ENCODE measurements at places on chromosomes 3 and 15.

DNA sequence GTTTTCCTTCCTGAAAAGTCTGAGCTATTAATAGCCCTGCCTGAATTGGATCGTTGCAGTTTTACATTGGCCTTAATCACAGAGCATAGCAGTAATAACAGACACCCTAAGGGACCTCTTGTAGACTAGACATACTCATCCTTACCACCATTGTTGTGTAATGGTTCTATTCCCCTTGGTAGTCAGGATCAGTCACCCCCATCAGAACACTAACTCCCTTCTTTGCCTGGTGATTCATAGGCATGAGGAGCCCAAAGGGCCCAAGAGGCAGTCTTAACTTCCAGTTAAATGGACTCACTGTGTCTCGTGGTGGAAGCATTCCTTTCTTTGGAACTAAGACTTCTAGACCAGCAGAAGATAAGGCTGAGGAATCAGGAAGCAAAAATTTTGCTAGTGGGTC lies 20.2 kb downstream of the CGGBP1 start:
- DNase-seq, result no peak

GRCh38 chr3:195082811-195083210 lies 188.1 kb downstream of the XXYLT1 start:
- no peak for DNase-seq

- no peak for DNase-seq
Measured at GRCh38 chr3:194326192-194326967, 24.7 kb downstream of the CPN2 start.

DNA sequence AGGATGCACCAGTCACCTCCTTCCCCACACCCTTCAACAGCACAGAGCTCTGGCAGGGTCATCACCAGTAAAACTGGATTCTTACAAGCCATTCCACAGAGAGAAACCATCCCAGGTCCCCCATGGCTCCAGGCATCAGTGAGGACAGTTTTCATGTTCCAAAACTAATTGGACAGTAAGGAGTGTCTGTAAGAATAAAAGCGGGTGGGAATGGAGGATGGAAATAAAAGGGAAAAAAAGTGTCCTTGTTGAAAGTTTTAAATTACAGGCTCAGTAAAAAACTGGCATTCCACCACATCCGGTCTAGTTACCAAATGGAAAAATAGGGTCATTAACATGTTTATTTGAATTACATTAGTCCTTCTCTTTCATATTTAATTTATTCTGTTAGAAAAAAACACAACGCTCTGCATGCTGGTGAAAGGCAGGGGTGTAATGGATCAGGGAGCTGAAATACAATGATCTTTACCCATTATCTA lies 117.4 kb downstream of the TIGIT start:
- no peak for DNase-seq

- DNase-seq, result no peak
Measured at GRCh38 chr3:144028798-144029411, 57.3 kb downstream of the DIPK2A start.

DNA sequence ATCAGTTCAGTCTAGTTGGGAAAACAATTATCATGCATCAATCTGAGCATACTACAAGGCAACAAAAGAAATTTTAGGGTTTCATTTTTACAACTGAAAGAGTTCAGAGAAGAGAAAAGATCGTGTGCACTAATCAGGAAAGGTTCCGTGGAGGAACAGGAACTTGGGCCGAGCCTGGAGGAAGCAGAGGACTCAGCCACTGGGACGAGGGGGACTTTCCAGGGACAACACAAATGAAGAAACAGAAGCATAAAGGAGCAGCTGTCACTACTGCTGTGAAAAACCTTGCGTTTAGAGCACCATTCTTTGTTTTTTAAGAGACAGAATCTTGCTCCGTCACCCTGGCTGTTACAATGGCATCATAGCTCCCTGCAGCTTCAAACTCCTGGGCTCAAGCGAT lies 60.5 kb downstream of the MYO1E start:
- no peak for DNase-seq

DNA sequence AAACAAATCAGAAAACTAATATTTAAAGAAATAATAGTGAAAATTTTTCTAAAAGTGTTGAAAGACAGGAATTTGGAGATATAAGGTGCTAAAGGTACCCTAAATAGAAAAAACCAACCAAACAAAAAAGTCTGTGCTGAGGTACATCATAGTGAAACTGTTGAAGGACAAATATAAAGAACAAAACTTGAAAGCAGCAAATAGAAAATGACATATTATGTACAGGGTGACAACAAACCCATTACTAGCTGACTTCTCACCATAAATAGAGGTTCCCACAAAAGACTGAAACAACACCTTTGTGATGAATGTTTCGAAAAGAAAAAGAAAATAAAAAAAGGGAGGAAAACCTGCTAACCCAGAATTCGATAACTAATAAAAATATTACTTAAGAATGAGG lies 502.5 kb upstream of the NECTIN3 start:
- no peak for DNase-seq

DNA sequence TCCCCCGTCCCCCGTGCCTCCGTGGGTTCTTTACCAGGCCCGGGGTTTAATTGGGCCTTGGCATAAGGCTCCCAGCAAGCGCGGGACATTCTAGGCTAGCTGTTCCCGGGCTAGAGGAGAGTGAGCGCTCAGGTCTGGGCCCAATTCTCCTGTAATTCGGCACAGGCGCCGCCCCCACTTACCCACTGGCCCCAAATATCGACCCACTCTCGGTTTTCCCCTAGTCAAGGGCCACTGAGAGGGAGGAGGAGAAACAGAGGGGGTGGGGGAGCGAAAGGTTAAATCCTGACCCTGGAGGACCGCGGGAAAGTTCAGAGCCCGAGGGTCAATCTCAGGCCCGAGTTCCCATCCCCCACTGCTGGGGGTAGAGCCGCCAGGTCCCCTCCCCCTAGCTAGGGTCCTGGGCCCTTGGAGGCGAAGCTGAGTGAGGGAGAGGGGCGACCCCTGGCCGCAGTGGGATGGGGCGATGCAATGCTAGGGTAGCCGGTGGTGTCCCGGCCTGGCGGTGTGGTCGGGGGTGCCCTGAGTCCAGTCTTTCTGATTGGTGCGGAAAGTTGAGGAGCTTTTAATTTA lies 8.5 kb upstream of the ONECUT1 start:
- peak; percentile 88 for DNase-seq

GRCh38 chr3:132596816-132597433 lies at the start of gene ACKR4:
TSS of gene ACKR4 (plus strand) at chr3:132597270. CDS start at chr3:132600398, 3,128 bp downstream.
- DNase-seq, result no peak

DNA sequence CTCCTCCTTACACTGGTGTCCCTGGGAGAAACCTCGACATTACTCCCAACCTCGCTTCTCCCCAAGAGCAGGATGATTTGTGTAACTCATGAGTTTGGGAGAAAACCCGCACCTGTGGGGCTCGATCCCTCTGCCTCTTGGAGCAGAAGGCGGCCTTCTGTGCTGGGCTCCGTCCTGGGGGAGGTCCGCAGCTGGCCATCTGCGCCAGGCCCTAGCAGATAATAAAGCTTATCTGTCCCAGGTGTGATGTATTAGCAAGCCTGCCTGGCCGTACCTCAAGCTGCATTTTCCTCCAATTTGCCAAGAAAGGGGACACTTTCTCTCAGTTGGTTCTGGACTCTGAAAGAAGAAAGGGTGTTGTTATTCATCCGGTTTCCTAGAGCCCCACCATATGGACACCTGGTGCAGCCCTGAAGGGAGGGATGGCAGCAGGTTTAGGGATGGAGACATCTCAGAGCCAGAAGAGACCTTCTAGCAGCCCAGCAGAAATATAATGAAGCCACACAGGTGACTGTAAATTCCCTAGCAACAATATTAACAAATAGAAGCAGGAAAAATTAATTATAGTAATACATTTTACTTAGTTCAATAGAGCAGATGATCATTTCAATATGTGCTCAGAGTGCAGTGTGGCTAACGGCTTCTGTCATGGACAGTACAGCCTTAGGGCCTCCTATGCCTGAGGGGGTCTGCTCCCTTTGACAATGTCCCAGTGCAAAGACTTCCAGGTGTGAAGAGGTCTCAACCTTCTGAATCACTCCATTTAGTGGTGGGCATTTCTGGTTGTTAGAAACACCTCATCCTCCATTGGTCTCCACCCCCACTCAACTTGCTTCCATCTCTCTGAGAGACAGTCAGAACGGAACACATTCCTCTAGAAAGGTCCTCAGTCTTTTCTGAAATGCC lies 94.8 kb downstream of the CPN2 start:
- no peak for DNase-seq

DNA sequence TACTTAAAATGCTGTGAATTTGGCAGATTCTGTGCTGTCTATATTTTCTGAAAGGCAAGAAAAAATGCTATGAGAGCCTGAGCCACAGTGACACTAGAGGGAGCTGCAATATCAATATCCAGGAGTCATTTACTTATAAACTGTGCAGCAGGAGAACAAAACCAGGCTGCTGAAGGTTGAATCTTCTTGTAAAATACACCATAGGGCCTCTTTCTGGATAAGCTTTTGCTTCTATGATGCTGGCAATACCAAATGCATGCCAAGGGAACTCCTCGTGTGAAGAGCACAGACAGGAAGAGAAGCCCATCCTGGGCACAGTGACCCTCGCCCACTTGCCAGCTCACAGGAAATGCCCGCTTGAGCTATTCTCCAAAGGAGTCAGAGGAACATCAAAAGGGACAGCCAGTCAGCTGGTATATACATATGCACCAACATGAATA lies 48.0 kb upstream of the TSPAN3 start:
- DNase-seq, result peak; percentile 69

DNA sequence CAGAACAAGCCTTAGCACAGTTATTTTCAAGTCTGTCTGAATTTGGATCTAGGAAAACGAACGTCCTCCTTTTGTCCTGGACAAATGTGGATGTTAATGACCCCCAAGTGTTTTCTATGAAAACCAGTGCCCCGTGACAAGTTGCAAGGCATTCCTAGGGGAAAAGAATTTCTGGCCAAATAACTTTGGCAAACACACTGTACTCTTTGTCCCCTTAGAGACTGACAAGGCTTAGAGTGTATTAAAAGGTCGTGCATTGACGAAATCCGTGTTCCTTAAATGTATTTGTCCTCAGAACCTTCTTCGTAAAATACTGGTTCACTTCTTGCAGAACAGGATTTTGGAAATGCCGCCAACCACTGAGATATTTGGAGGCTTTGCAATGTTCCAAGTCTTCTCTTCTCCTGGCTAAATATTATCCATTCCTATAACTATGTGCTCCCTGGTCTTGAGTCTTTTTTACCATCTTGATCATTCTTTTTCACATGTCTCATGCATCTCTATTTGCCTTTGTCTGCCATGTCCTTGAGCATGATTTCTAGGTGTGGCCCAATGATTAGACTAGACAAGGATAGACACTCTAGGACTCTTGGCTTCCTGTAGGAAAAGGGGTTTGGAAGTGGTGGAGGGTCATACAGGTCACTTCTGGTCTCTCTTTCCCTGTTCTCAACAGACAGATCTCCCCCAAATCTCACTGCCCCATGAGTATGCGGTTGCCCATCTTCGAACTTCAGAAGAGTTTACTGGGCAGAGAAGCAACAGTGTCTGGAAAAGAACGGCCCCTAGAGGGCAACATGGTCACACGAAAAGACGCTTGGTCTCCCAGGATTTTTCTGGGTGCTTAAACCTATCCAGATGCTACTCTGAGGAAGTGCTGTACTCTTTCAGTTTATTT lies 117.5 kb downstream of the EDEM1 start:
- peak; percentile 36 for DNase-seq

DNA sequence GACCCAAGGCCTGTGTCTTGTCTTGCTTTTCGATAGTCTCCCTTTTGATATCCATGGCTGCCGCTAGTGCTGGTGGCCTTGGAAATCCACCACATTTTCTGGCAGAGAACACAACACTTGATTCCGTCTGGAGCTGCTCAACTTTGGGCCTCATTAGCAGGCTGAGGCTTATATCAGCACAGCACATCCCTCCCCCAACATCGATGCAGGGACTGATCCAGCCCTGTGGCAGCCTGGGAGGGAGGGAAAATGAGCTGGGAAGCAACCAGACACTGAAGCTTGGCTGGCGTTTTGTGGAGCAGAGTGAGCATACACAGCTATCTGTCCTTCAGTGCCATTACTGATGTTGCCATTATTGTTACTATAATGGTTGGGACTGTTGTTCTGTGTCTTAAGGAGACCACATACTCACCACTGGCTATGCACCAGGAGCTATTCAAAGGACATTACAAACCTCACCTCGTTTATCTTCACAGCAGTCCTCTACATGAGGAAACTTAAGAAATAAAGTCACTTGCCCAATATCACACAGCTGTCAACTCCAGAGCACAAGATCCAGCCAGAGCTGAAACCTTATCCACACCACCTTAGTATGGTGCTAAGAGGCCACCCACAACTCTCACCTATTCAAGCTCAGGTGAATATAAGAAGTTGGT lies 102.9 kb downstream of the SUCLG2 start:
- DNase-seq, result no peak

DNA sequence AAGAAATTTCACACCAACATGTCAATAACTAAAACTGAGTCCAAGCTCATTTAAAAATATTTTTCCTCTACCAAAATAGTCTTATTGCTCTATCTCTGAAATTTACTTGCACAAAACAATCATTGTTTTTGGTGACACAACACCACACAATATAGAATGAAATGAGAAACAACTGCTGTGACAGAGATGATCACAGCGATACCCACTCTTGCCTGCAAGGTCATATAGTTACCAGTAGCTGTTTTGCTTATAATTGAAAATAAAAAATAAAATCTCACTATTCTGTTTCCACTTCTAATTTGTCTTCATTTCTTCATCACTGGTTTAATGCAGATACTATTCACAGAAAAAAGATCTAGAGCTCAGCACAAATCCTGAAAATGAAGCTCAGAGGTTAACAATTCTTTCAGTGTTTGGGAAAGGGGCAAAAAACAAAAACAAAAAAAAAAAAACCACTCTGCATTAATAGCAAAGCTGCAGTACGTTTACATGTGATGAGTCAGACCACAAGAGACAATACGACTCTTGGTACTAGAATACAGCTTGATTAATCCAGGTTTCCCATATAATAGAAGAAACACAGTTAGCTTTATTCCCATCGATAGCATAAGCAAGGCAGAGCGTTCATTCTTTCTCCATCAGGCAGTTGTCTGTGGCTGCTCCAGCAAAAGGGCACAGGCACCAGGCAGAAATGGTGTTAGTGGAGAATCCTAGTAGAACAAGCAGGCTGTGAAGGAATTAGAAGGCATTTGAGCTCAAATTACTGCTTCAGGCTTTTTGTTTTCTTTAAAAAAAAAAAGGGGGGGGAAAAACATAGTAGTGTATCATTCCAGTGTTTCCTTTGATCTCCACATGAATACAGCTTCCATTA lies 773 bp downstream of the ANKRD28 start:
- DNase-seq, result peak; percentile 57

- no peak for DNase-seq
Measured at GRCh38 chr3:31861826-31862225, 119.2 kb downstream of the OSBPL10 start.
